ENCODE measurements at places on chromosomes 16 and 17.

GRCh38 chr16:83926726-83927397 lies 26.2 kb upstream of the OSGIN1 start:
- peak; percentile 88 for DNase-seq

GRCh38 chr17:31858642-31859486 lies at the start of gene COPRS:
Gene COPRS, minus strand, starts transcription at chr17:31859244. Its CDS starts 45 bp downstream, at chr17:31859199.
- peak; percentile 94 for DNase-seq

DNA sequence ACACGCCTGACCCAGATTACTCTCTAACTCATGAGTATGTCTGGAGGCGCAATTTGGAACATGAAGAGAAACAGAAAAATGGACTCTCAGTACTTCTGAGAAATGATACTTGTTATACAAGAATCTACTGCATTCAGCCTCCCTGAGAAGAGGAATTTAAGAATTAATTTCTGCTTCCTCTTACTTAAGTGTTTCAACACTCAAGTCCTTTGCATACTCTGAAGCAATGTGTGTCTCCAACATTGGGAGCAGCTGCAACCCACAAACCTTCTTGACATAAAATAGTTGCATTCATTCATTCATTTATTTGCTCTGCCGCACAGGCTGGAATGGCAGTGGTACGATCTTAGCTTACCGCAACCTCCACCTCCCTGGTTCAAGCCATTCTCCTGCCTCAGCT lies 199.8 kb downstream of the NPIPA7 start:
- DNase-seq, result no peak

DNA sequence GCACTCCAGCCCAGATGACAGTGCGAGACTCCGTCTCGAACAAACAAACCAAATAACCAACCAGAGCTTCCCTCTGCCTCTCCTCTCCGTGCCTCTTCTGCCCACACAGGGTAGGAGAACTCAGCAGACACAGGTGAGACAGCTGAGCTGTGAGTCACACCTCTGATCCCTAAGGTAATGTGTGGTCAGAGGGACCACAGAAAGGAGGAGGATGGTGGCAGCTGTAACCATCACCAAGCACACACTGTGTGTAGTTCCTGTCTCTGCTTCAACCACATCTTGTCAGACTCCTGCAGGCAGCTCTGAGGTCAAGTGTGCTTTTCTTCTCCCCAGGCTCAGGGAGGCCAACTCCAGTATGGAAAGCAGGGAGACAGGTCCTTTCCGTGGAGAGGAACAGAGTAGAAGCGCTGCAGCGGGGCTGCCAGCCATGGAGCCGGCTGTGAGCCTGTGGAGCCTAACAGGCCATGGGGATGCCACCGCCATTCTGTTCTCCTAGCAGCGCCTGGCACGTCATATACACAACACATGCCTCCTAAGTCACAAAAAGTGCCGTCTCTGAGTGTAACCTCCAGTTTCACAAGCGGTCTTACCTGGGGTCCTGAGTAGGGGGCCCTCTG lies 7.1 kb downstream of the NUDT16L1 start:
- DNase-seq, result no peak

DNA sequence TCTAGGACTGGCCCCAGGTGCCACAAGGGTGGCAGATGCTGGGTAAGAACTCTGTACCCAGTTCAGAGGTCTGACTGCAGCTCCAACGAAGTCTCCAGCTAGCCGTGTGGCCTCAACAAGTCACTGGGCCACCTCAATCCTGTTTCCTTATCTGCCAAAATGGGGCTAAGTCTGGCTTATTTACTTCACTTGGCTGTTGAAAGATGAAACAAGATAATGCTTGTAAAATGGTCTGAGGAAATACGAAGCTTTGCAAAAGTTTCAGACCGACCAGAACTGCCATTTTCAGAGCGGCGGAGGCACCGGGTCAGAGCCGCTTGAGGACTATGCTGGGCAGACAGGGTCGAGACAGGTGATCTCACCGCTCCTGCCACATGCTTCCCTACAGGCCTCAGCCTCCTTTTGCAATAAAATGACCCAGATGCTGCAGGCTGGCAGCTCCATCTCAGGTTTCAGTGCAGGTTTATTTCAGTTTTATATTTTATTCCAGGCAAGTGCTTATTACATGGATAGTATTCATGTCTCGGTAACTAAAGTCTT lies 17.2 kb downstream of the MNT start:
- no peak for DNase-seq

Data from left lobe of liver (tissue), 2 donors.